ENCODE measurements at places on chromosomes 12 and 14.

DNA sequence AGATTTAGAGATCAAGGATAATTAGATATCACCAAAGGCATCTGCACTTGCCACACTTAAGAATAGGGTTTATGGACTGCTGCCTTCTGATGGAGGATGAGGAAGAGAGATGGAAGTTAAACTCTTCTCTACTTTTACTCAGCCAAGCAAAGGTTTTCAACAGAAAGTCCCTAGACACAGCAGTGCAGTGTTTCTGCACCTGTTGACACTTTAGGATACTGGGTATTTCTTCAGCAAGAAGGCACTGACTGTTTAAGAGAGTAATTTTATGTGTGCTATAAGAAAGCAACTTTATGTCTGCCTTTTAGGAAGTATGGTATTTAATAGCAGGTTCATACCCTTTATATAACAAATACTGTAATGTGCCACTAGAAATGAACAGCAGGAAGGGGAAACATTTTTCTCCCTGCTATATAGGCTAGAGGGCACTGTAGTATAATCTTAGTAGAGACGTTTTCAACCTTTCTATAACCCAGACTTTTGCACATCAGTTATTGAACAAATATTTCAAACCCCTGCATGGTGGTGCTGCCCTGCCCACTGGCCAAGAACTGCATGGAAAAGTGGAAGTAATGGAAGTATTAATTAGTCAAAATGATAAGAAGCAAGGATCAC is 225.0 kb upstream of the GRIP1 start:
- no peak for DNase-seq
- H3K27me3 ChIP-seq = peaks cover 29% of the 10 kb centered on the region
- H3K4me1 ChIP-seq = no peaks in the 10 kb centered on the region
- H3K4me3 ChIP-seq = no peak overlapping the region

DNA sequence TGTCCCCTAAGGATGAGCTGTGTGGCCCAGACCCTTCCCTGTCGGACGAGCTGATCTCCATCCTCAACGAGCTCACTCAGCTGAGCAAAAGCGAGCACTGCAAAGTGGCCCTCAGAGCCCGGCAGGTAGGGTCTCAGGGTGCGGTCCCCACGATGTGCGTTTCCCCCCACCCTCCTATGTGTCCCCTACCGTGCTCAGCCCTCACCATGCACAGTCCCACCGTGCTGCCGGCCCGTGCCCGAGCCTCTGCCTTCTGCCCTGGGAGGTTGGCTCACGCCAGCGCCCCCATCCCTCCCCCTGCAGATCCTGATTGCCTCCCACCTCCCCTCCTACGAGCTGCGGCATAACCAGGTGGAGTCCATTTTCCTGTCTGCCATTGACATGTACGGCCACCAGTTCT is 86.6 kb downstream of the FOXN4 start:
- no peaks in the 10 kb centered on the region for H3K36me3 ChIP-seq
- H3K4me3 ChIP-seq = no peak overlapping the region
- no peaks in the 10 kb centered on the region for H3K27me3 ChIP-seq
- H3K4me1 ChIP-seq = no peaks in the 10 kb centered on the region
- DNase-seq = no peak
- no peak overlapping the region for H3K27ac ChIP-seq

GRCh38 chr12:52778833-52779232 is 1.7 kb upstream of the KRT76 start:
- no peak overlapping the region for H3K4me3 ChIP-seq
- no peak overlapping the region for H3K27ac ChIP-seq
- H3K27me3 ChIP-seq = peaks cover 30% of the 10 kb centered on the region

DNA sequence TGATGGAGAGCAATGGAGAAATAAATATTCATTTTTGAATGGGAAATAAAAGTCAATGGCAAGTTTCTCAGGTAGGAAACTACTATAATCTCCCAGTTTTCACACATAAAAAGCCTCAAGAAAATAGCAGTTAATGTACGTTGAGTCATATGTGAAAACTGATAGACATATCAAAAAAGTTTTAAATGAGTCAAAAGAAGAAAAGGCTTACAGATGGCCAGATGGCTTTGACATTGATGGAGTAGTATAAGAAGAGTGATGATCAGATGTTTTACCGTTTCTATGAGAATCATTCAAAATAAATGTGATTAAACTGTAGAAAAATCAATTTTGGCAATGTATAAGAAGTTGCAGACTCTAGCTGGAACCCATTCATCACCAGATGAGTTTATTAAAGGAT is 97.8 kb downstream of the LLPH start:
- H3K27ac ChIP-seq = no peak overlapping the region
- H3K4me1 ChIP-seq = peaks cover 17% of the 10 kb centered on the region
- H3K4me3 ChIP-seq = no peak overlapping the region
- no peaks in the 10 kb centered on the region for H3K36me3 ChIP-seq

GRCh38 chr12:117662620-117663395 is 301.4 kb upstream of the NOS1 start:
- H3K4me1 ChIP-seq = no peaks in the 10 kb centered on the region
- no peaks in the 10 kb centered on the region for H3K36me3 ChIP-seq
- H3K27ac ChIP-seq = no peak overlapping the region

DNA sequence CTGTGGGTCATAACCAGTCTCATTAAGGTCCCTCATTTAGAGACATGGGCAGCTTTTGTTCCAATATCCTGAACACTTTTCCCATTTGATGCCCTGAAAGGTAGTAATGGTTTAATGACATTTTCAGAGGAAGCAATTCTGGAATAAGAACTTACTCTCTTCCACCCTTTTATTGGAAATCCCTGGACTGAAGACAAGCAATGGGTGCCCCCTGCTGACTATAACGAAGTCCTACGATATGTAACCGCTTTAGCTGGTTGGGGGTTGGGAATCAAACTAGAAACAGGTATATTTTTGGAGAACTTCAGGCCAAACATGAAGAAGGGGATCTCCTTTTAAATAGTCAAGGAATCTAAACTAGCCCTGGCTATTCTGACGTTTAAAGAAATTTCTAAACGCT is 20.5 kb downstream of the SARNP start:
- H3K4me3 ChIP-seq = no peak overlapping the region
- no peaks in the 10 kb centered on the region for H3K4me1 ChIP-seq
- peak; percentile 26 for DNase-seq
- peaks cover 45% of the 10 kb centered on the region for H3K36me3 ChIP-seq
- no peak overlapping the region for H3K27ac ChIP-seq

- H3K4me3 ChIP-seq = no peak overlapping the region
- peaks cover 29% of the 10 kb centered on the region for H3K4me1 ChIP-seq
- no peaks in the 10 kb centered on the region for H3K27me3 ChIP-seq
- no peaks in the 10 kb centered on the region for H3K36me3 ChIP-seq
These were observed 58.3 kb downstream of the VCPKMT start for GRCh38 chr14:50058113-50058512.

DNA sequence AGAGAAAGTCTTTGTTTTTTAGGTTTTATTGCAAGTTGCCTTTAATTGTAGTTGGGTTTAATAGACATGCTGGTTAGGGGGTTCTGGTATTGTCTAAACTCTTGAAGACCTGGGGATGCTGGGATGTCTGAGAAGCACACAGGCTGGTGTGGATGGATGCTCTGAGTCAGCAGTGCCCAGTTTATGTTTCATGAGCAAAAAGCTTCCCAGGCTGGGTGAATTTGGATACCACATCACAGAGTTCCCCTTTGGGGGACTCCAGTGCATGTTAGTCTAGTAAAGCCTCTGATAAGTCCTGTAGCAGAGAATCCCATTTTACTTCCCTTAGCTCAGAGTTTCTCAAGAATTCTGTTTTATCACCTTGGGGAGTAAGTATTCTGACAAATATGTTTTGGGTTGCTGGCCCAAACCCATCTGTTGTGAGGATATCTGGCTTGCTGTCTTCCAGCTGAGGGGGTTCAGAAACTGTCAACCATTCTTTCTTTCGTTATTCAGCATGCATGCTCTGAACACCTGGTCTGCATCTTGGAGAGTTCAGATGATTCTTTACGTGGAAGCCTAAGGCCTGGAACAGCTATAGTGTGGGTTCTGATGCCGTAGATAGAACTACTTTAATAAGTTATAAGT is 509.1 kb downstream of the VRK1 start:
- no peak overlapping the region for H3K4me3 ChIP-seq
- no peak for DNase-seq
- no peak overlapping the region for H3K27ac ChIP-seq
- no peaks in the 10 kb centered on the region for H3K36me3 ChIP-seq
- no peaks in the 10 kb centered on the region for H3K27me3 ChIP-seq
